ENCODE measurements at places on chromosomes 2 and 18.

DNA sequence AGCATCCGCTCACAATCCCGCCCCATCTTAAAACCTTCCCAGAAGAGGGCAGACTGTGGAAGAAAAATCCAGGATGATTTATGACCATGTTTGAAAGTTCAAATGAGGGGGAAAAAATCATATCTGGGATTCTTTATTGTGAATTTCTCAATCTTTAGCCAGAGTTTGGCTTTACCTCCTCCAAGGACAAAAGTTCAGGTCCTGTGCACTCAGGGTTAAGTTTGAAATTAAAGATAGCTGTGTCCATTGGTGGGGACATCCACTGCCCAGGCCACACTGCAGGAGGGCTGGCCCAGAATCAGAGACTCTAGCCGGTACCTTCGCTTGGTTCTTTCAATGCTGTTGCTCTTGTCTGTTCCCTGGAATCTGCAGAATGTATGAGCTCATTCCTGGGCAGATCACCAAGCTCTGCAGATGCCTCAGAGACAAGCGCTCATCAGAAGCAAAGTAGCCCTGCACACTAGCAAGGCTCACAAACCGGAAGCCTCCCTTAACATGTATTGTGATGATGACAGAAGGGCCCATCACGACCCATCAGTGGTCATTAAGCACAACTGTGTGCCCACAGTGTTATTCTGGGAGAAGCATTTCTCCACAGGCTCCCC is 375.3 kb upstream of the KLHL29 start:
- no peaks in the 10 kb centered on the region for H3K27me3 ChIP-seq
- no peak overlapping the region for H3K27ac ChIP-seq
- H3K4me3 ChIP-seq = no peak overlapping the region
- peak; percentile 49 for DNase-seq
- H3K36me3 ChIP-seq = no peaks in the 10 kb centered on the region
- H3K4me1 ChIP-seq = no peaks in the 10 kb centered on the region

DNA sequence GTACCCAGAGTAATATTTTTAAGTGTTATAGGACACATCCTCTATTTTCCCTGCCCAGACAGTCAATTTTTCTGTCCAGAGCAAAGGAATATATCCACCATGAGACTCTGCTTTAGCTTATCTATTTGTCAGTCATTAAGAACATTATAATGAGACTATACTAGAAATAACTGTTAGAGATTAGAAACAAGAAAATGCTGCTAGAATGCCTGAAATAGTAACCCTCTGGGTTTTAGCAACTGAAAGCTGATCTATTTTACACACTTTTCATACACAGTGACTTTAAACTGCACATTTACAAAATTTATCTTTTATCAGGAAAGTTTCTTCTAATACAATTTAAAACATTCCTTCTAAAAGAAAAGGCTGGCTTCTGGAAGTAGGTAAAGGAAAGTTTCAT is 39.6 kb downstream of the MBD2 start:
- H3K4me3 ChIP-seq = no peak overlapping the region
- no peaks in the 10 kb centered on the region for H3K27me3 ChIP-seq
- no peaks in the 10 kb centered on the region for H3K4me1 ChIP-seq
- H3K36me3 ChIP-seq = peaks cover 12% of the 10 kb centered on the region
- no peak overlapping the region for H3K27ac ChIP-seq

GRCh38 chr18:63128237-63128974 is 191.2 kb downstream of the BCL2 start:
- no peak overlapping the region for H3K27ac ChIP-seq
- no peak for DNase-seq
- H3K36me3 ChIP-seq = no peaks in the 10 kb centered on the region

DNA sequence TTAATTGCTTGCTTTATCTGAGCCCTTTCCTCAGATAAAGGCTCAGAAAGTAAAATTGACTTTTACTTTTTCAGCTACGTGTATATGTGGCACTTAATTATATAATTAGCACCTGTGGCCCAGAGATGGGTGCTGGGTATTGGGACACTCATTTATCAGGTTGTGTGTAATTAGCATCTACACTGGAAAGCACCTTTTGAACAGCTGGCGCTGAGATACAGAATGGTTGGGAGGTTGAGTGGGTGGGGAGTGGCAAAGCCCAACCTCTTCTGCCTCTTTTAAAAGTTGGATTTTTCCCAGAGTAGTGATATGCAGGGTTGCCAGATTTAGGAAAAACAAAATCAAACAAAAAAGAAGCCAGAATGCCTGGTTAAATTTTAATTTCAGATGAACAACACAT is 23.9 kb downstream of the SPTBN1 start:
- no peak for DNase-seq
- no peaks in the 10 kb centered on the region for H3K36me3 ChIP-seq
- no peaks in the 10 kb centered on the region for H3K27me3 ChIP-seq
- H3K27ac ChIP-seq = no peak overlapping the region
- H3K4me3 ChIP-seq = no peak overlapping the region

DNA sequence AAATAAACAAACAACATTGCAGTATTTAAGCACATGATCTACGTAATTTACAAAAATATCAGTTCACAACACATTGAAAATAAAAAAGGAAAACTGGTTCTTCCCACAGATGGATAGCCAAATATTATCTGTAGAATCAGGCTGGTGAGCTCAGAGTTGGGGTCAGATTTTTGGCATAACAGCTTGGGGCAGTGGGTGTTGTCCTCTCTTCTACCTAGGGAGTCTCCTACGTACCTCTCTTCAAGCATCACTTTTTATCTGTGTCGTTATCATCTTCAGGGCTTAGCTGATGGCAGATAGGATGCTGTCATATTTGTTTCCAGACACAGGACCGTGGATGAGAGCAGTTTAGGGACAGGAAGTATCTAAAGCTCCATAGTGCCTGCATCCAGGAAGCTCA is 46.2 kb downstream of the EMILIN2 start:
- no peak for DNase-seq
- no peaks in the 10 kb centered on the region for H3K27me3 ChIP-seq
- no peaks in the 10 kb centered on the region for H3K36me3 ChIP-seq
- no peaks in the 10 kb centered on the region for H3K4me1 ChIP-seq
- H3K4me3 ChIP-seq = no peak overlapping the region
- H3K27ac ChIP-seq = no peak overlapping the region

DNA sequence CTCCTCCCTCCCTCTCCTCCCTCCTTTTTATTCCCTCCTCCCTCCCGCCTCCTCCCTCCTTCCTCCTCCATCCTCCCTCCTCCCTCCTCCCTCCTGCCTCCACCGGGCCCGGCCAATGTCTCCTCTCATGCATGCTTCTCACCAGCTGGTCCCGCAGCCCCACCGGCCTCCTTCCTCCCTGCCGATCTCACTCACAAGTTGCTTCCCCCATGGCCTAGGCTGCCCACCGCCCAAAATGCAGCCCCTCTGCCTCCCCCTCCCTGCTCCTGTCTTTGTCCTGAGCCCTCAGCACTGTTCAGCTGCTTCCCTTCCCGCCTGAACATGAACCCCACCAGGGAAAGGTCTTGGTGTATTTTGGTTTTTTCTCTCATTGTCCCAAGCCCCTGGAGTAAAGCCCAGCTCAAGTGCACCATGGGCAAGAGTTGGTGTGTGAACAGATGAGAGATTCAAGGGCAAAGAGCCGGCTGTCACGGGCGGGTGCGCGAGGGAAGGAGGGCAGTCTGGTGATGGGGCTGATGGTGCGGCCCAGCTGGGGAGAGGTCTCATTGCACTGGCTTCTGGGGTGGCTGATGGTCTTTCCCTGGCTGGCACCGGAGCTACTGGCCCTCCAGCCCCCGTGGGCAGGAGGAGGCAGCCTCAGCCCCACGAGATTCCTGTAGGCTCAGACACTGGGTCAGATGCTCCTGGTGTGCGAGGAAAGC is 117.6 kb downstream of the TWIST2 start:
- DNase-seq = peak; percentile 30
- no peaks in the 10 kb centered on the region for H3K36me3 ChIP-seq
- H3K27ac ChIP-seq = no peak overlapping the region
- no peak overlapping the region for H3K4me3 ChIP-seq

DNA sequence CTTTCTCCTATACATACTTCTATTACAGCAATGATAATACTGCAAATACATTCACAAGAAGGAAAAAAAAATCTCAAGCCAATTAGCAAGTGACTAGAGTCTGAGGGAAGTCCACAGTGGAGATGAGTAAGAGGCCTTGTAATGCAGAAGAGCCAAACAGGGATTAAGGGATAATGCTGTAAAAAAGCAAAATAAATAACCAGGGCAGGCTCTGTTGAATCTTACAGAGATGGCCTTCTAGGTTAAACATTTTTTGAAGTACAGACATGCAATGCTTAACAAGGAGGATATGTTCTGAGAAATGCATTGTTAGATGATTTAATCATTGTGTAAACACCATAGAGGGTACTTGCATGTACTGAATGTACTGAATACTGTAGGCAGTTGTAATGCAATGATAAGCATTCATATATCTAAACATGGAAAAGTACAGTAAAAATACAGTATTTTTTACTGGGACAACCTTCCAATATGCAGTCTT is 122.1 kb upstream of the RMDN2 start:
- H3K4me3 ChIP-seq = no peak overlapping the region
- H3K27ac ChIP-seq = no peak overlapping the region
- DNase-seq = no peak
- H3K4me1 ChIP-seq = no peaks in the 10 kb centered on the region
- no peaks in the 10 kb centered on the region for H3K27me3 ChIP-seq

DNA sequence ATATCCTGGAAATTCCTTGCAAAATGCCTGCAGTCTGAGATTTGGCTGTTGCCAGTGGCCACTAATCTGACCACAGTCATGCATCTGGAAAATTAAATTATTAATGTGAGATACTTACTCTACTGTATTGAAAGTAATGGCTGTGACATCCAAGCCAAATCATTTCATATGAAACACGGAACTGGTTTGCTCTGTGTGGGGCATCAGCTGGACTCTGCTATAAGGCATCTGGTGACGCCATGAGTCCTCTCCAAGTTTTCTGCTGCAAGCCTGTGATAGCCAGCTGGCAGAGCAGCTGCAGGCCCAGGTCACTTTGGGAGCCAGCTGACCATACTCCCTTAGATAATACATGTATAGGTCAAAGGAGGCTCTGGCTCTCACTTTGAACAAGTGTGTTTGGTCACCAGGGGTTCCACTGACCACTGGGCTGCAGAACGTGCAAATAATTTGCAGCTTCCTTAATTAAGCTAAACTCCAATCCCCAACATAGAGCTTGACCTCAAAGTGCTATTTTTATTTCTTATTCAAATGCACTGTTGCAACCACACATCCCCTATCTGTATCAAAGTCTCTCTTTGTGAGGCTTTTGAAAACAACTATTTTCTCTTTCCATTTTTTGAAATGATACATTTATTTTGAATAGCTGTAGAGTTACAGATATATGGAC is 152.9 kb downstream of the NCKAP5 start:
- no peaks in the 10 kb centered on the region for H3K27me3 ChIP-seq
- no peak overlapping the region for H3K4me3 ChIP-seq

- DNase-seq = peak; percentile 66
- no peaks in the 10 kb centered on the region for H3K4me1 ChIP-seq
- no peak overlapping the region for H3K4me3 ChIP-seq
- H3K36me3 ChIP-seq = no peaks in the 10 kb centered on the region
- H3K27ac ChIP-seq = peak overlapping the region; percentile 21
Measured at GRCh38 chr2:65377556-65378192, 54.7 kb downstream of the SPRED2 start.

DNA sequence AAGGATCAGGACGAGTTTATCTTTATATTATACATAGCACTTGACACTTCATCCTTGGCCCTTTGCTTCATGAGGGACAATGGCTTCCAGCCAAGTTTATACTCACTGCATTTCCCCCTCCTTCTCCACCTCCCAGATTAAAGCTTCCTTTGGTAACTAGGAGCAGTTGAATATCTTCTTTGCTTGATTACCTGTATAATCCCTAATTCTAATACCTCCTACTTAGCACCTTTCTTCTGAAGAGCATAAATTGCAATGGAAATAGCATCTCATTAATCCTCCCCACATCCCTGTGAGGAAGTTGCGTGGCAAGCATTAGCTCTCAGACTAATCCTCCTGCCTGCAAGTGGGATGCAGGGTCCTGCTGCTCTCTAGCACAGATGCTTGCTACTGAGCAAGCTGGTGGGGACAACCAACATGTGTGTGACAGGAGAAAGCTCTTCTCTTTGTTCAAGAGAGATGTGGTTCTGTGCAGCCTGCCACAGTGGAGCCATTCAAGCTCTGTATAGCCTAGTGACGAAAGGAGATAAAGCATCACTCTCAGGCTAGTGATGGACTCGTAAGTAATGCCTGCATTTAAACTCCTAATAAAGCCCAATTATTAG is 19.1 kb downstream of the KLHL14 start:
- H3K36me3 ChIP-seq = no peaks in the 10 kb centered on the region
- no peaks in the 10 kb centered on the region for H3K27me3 ChIP-seq
- no peaks in the 10 kb centered on the region for H3K4me1 ChIP-seq
- H3K4me3 ChIP-seq = no peak overlapping the region

GRCh38 chr2:97905294-97905693 is 90.5 kb downstream of the TMEM131 start:
- no peak for DNase-seq
- no peaks in the 10 kb centered on the region for H3K4me1 ChIP-seq
- no peaks in the 10 kb centered on the region for H3K27me3 ChIP-seq
- no peak overlapping the region for H3K4me3 ChIP-seq
- no peak overlapping the region for H3K27ac ChIP-seq
- H3K36me3 ChIP-seq = no peaks in the 10 kb centered on the region

GRCh38 chr2:69164061-69164778 is 151.2 kb downstream of the ANTXR1 start:
- DNase-seq = no peak
- no peak overlapping the region for H3K4me3 ChIP-seq
- peaks cover 18% of the 10 kb centered on the region for H3K4me1 ChIP-seq
- H3K27me3 ChIP-seq = no peaks in the 10 kb centered on the region
- H3K27ac ChIP-seq = no peak overlapping the region

- no peaks in the 10 kb centered on the region for H3K36me3 ChIP-seq
- DNase-seq = no peak
- H3K27me3 ChIP-seq = no peaks in the 10 kb centered on the region
- H3K4me3 ChIP-seq = no peak overlapping the region
- H3K27ac ChIP-seq = no peak overlapping the region
Measured at GRCh38 chr2:5923957-5924945, 232.1 kb downstream of the SOX11 start.

DNA sequence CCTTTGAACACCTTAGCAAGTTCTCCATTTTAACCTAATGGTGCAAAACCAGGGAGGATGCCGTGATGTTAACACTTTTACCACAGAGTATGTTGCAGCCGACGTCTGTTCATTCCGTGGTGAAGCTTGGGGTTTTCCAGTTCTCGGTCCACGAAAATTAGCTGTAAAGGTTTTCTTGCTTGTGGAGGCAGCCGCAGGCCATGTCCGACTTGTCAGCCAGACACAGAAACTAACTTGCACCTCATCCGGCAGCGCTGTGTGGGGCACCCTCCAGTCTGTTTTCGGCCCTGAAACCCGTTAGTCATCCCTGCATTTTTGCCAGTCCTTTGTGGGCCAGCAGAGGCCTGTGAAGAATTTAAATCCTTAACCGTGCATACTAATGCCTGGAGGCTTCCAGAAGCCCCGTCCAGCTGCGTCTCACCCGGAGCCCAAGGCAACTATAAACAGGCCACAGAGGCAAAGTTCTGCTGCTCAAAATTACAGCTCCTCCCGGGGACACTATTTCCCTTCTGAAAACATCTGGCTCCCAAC is 70.6 kb downstream of the SH3YL1 start:
- H3K4me3 ChIP-seq = no peak overlapping the region
- H3K4me1 ChIP-seq = no peaks in the 10 kb centered on the region
- H3K36me3 ChIP-seq = no peaks in the 10 kb centered on the region
- H3K27me3 ChIP-seq = no peaks in the 10 kb centered on the region

All from Peyer's patch (tissue), 4 donors.